ENCODE measurements at places on chromosomes 13 and 19.

DNA sequence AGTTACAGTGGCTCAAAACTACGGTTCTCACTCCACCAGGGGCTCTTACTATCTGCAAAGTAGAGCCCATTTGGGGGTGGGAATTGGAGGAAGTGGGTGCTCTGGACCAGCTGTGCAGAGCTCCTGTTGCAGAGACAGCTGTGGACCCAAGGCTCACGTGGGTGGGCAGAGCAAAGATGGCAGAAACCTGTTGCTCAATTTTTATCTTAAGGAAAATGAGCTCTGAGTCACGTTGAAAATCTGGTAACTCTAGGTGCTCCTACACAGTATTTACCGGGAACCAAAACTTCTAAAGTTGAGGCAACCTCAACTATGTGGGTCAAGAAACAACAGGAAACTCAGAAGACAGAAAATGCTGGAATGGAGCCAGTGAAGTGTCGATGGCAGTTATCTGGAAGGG lies 30.2 kb upstream of the SLC15A1 start:
- DNase-seq: no peak

DNA sequence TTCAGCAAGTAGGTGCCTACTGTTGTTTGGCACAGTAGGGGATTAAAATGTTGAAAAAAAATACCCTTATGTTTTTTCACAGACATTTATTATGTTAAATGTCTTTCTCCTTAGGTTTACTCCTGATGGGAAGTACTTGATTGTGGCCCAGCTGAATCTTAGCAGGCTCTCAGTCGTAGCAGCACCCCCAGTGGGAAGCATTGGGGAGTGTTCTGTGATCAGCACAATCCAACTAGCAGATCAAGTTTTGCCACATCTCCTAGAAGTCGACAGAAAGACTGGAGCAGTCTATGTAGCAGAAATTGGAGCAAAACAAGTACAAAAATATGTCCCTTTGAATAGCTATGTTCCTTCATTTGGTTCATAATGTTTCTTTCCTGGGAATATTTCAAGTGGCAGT lies 9.3 kb downstream of the NHLRC3 start:
- DNase-seq: no peak

DNA sequence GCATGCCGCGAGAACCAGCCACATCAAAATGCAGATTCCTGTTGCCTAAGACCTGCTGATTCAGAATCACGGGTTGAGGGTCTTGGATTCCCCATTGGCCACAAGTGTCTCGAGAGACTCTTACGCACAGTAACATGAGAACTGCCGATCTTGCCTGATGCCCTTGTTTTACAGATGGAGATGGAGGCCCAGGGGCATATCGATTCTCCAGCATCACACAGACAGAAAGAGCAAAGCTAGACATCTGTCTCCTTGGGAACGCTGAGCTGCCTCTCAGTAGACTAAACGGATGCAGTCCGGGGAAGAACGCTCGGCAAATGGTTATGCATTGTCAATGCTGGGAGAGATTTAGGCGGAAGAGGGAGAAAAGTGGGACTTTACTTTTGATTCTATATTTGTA lies 5.4 kb downstream of the NLRP12 start:
- DNase-seq: no peak

DNA sequence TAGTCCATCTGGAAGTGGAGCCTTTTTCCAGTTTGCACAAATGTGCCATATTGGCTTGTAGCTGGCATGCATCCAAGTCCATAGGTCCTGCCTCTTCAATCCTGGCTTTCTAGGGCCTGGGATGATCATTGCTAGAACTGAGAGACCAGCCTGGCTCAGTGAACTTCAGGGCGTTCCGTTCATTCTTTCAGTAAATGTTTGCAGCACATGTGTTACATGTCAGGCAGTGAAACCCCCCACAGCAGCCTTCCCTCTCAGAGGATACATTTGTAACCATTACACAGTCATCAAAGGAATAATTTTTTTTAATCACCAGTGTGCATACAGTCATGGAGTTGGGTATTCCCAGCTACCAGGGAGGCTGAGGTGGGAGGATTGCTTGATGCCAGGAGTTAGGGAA lies 9.7 kb downstream of the FUT2 start:
- DNase-seq: no peak

DNA sequence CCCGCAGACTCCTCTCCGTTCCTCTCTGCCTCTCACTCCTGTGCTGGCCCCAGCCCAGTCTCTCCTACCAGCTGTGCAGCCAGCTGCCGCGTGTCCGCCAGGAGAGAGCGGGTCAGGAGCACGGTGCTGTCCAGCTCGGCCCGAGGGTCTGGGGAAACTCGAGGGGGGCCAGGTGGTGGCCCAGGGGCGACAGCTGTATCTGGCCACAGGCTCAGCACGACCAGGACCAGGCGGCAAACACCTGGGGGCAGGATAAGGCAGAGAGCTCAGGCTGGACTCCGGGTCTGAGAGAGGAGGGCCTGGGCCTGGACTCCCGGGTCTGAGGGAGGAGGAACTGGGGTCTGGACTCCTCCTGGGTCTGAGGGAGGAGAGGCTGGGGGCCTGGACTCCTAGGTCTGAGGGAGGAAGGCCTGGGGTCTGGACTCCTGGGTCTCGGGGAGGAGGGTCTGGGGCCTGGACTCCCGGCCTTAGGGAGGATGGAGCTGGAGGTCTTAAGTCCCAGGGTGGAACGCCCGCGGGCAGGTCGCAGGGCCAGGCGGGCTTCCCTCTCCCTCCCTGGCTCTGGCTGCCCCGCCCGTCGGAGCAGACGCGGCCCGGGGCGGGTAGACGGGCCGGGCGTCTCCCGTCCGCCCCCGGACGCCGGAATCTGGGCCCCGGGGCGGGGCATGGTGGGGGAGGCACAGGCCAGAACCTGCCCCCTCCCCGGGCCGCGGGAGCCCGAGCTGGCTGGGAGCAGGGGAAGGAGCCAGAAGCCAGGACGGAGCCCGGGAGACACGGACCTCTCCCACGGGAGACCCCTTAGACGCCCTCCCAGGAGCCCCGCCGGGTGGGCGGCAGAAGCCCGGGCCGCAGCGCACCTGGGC lies 1.3 kb downstream of the IL11 start:
- peak; percentile 86 for DNase-seq

- no peak for DNase-seq
These were observed 258.4 kb upstream of the SLC10A2 start for GRCh38 chr13:103324641-103325040.

DNA sequence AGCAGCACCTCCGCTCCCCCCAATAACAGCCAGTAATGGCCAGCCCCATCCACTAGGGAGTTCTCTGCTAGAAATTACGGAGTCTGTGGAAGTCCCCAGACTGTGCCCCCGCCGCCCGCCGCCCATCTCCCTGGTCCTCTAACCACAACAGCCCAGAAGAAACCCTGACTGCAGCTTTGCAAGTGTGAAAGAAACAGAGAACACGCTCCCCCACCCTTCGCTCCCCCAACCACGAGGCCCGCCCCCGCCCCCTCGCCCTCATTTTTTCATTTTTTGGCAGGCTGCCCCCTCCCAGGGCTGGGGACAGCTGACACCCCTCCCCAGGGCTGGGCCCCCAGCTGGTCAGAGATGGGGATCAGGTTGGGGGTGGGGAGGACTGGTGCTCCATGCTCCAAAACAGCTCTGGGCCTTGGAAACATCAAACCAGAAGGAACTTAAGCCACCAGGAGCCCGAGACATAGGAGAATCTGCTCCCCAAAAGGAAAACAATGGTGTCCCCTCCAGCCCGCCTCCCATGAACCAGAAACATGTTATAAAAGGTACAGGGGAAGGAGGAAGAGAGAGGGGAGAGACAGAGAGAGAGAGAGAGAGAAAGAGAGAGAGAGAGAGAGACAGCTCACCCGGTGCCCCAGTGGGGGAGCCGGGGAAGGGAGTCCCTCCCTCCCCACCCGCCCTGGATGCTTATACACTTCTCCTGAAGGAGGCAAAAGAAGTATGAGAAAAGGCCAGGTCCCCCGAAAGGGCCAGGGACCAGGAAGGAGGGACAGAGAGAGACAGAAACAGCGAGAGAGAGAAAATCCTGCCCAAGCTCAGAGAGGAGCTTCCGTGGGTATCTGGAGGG lies 29.8 kb upstream of the ASF1B start:
- no peak for DNase-seq

DNA sequence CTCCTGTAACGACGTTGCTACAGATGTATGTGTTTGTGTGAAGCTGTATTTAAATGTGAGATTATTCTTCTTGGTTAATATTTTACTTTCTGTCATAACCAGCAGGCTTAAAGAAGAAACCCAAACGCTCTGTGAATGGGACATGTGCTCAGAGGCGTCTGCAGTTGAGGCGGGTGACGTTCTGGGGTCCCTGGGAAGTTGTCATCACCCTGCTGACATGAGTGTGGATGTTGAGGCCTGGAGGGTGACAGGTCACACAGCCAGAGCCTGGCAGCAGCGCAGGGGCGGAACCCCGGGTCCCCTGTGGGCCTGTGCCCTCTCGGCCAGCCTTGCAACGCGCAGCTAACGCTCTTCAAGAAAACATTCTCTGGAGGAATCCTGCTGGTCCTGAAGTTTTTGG lies 16.6 kb downstream of the RASA3 start:
- DNase-seq: no peak

- DNase-seq: peak; percentile 64
These were observed 1.5 kb downstream of the KMT5C start for GRCh38 chr19:55341171-55341588.

GRCh38 chr19:29542776-29543175 lies 17.0 kb downstream of the VSTM2B start:
- DNase-seq: no peak

DNA sequence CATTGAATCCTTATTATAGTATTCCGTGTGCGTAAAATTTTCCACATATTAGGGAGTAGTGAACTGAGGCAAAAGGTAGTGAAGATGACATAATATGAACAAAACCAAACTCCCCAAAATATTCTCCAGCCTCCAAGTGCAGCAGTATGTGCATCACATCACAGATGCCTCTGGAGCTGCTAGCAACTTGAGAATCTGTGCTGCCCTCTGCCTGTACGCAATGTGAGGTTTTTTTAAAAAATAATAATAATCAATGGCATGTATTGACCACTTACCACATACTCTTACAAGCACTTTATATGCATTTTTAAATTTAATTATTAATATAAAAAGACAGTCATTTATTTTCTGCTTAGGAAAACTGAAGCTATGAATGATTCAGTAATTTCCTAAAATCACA lies 583.0 kb upstream of the SPRY2 start:
- DNase-seq: no peak

- peak; percentile 61 for DNase-seq
These were observed 8.7 kb downstream of the BRD4 start for GRCh38 chr19:15323496-15324235.

DNA sequence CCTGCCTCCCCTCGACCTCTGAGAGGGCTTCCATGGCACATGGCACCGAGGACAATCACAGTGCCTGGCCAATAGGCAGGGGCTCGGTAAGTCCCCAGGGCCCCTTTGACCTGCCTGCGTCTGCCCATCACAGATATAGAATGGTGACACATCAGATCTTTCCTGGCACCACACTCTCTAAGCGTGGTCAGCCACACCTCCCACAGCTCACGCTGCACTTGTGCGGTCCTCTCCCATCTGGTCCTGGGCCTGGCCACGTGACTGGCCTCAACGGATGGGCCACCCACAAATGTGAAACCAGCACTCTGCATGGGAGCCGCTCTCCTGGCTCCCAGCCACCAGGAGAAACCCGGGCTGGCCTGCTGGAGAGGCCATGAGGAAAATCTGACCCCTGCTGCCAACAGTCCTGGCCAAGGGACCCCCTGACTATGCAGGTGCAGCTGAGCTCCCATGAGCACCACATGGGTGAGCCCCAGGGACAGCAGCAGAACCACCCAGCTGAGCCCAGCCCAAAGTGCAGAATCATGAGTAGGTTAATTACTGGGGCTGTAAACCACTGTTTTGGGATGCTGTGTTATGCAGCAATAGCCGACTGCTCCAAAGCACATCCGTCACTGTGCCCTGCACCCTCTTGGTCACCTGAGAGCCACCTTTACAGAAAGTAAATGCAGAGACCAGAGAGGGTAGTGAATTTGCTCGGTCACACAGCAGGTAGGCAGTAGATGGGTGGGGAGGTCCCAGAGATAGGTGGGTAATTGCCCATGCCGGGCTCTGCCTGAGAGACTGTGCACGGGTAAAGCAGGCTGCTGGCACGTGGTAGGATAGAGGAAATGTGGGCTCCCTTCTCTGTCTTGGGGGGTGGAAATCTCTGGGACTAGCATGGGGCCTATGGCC lies 9.7 kb upstream of the MEF2B start:
- DNase-seq: no peak

GRCh38 chr19:2648528-2648937 lies 54.0 kb downstream of the GNG7 start:
- DNase-seq: peak; percentile 81

- no peak for DNase-seq
These were observed 3.3 kb downstream of the RAX2 start for GRCh38 chr19:3768748-3769099.

- DNase-seq: no peak
These were observed 3.5 kb downstream of the CEACAM6 start for GRCh38 chr19:41758846-41759245.

DNA sequence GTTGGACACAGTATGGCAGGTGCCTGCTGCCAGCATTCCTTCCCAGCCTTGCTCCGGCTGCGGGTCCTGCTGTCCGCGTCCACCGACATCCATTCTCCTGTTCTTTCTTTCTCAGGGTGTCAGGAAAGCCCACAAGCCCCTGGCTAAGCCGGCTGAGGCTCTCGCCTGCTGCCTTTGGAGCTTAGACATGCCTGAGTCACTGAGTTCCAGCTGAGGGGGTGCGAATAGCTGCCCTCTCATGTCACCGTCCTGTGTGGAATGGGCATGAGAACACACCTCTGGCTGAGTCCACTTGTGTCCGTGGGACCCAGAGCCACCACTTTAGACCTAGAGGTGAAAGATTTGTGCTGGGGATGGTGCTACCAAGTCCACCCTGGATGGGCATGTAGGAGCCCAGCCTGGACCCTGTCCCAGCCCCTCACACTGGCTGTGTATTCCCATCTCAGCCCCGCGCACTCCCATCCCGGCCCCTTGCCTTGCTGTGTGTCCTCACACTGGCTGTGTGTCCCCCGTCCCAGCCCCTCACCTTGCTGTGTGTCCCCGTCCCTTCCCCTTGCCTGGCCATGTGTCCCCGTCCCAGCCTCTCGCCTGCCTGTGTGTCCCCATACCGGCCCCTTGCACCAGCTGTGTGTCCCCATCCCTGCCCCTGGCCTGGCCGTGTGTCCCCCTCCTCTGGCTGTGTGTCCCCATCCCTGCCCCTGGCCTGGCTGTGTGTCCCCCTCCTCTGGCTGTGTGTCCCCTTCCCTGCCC lies 24.6 kb upstream of the IRS2 start:
- no peak for DNase-seq

GRCh38 chr13:95870421-95870820 lies 182.8 kb downstream of the UGGT2 start:
- no peak for DNase-seq

GRCh38 chr13:21822029-21822428 lies 151.2 kb downstream of the FGF9 start:
- DNase-seq: no peak

GRCh38 chr13:47869776-47870175 lies 131.3 kb downstream of the SUCLA2 start:
- no peak for DNase-seq

- DNase-seq: peak; percentile 60
These were observed 89.0 kb upstream of the SPATA13 start for GRCh38 chr13:24071423-24072075.

DNA sequence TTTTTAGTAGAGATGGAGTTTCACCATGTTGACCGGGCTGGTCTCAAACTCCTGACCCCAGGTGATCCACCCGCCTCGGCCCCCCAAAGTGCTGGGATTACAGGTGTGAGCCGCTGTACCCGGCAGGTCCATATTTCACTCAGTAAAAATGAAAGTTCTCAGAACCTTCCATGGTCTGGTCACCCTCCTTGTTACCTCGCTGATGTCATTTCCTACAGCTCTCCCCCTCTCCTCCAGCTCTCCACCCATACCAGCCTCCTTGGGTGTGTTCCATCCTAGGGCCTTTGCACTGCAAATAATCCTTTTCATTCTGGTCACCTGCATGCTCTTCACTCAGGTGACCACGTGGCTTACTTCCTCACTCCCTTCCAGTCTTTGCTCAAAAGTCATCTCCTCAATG lies 78.2 kb upstream of the TNFSF11 start:
- no peak for DNase-seq
